ENCODE measurements at places on chromosomes 5 and 9.

DNA sequence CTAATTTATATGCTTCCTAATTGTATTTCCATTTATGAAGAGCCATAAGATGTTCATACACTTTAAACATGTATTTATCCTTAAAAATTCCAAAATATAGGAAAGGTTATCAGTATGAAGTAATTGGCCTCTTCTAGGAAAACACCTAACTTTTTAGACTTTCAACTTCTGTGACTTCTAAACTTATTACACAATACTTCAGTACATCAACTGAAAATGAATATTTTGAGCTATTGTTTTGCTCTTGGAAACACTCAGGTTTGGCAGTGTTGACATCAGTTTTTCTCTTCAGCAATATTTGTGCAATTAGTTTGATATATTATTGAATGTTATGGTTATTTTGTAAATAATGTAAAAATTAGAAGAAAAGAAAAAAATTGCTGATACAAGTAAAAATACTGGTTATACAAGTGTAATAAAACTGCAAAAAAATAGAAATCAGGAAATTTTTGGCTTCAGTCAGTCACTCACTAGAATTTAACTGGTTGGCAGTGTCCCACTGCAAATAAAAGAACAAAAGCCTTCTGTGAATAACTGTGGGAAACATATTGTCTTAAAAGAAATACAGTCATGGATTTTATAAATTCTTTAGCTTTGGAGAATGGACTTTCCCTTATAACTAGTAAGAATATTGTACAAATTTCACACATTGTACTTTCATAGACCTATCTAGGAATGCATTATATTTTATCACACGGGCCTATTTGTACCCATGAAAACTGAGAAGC is 635.9 kb downstream of the TLE1 start:
- DNase-seq: no peak

DNA sequence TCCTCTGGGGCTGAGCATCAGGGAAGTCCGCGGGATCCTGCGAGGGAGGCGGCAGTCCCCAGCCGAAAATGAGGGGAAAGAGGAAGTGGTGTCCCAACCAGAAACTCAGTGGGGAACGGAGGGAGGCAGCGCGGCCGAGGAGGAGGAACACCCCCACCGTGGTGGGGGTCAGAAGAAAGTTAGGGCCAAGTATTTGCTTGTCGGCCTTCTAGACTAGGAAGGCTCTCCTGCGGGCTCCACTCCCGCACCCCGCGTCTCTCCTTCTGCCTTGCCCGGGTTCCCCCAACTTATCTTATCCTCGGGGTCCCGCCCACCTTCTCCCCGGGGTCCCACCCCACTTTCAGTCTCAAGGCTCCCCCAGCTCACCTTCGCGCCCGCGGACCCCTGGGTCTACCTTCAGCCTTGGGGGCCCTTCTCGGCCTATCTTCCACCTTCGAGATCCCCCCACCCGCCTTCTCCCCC is 557 bp upstream of the PHF2 start:
- no peak for DNase-seq

GRCh38 chr5:15367489-15367888 is 132.5 kb upstream of the FBXL7 start:
- no peak for DNase-seq

DNA sequence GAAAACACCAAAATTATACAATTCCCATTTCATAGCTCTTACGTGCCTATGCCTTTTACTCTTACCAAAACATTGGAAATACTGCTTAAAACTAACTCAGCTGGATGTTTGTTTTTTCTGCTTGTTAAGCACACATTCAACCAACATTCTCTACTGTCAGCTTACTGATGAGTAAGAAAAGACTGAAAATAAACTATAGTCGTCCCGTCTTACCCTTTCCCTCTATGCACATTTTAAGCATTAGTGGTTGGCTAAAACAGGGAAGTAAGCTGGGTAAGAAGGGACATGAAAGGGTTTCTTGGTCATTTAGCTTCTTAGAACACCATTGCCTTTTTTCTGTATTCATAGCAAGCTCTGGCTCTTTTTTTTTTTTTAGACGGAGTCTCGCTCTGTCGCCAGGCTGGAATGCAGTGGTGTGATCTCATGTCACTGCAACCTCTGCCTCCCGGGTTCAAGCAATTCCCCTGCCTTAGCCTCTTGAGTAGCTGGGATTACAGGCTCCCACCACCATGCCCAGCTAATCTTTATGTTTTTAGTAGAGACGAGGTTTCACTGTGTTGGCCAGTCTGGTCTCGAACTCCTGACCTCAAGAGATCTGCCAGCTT is 232.1 kb upstream of the PCSK5 start:
- no peak for DNase-seq

GRCh38 chr5:14998491-14998890 is 126.9 kb upstream of the ANKH start:
- DNase-seq: no peak

GRCh38 chr5:131256507-131256823 is 7.4 kb upstream of the CDC42SE2 start:
- DNase-seq: no peak

DNA sequence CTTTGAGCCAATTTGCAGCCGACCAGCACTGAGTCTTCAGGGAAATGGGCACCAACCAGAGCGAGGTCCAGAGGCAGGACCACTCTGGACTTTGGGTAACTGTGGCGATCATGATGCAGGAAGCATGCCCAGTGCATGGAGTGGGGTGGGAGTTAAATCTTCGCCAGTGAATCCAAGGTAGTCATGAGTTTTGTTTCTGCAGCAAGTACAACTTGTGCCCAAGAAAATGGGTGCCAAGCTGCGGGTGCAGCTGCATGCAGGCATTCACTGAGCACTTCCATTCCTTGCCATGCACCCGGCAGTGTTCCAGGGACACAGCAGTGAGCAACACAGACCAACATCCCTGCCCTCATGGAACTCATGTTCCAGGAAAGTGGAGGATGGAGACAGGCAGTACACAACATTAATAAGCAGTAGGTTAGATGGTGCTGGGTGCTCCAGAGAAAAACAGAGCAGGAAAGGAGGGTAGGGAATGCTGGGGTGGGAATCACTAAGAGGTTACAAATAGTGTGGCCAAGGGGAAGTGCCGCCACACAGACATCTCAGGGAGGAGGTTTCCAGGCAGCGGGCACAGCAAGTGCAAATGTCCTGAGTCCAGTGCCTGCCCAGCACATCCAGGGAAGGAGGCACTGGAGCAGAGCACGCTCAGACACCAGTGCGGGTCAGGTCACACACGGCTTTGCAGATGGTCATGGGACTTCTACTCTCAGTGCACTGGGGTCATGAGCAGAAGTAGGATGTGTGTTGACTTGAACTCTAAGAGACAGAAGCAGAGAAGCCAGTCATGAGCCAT is 48.2 kb upstream of the LMX1B start:
- DNase-seq: no peak

- DNase-seq: no peak
Observed at GRCh38 chr5:56564541-56565282, 250.6 kb upstream of the MAP3K1 start.

GRCh38 chr5:2914022-2914661 is 162.7 kb upstream of the IRX2 start:
- DNase-seq: no peak

- no peak for DNase-seq
Observed at GRCh38 chr5:42855811-42856210, 44.1 kb upstream of the SELENOP start.

DNA sequence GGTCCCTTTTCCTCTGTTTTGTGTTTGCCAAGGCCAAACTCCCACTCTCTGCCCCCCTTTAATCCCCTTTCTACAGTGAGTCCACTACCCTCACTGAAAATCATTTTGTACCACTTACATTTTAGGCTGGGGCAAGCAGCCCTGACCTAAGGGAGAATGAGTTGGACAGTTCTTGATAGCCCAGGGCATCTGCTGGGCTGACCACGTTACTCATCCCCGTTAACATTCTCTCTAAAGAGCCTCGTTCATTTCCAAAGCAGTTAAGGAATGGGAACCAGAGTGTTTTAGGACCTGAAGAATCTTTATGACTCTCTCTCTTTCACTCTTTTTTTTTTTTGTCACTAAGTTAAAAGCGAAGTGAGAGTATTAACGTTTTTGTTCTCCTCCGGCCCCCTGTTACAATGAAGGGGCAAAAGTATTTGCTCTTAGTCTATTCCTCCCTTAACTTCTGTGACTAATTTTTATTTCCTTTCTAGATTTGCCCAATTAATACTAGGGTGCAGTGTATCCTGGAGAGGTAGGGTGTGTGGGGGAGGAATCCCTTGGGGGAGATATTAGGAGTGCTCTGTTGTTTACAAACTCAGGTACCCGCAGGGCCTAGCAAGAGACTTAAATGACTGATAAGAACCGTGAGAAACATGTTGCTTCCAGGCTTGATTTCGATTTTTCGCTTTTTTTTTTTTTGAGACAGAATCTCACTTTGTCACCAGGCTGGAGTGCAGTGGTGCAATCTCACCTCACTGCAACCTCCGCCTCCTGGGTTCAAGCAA is 14.7 kb downstream of the GM2A start:
- DNase-seq: no peak

GRCh38 chr5:86970361-86970760 is 297.3 kb upstream of the RASA1 start:
- DNase-seq: no peak

GRCh38 chr9:120904978-120905301 is 21.7 kb downstream of the TRAF1 start:
- DNase-seq: no peak

- DNase-seq: no peak
Observed at GRCh38 chr5:136332223-136333015, 32.9 kb downstream of the TRPC7 start.

GRCh38 chr5:72488756-72489155 is 18.5 kb downstream of the ZNF366 start:
- no peak for DNase-seq

- DNase-seq: no peak
Observed at GRCh38 chr9:33175649-33176325, 8.7 kb upstream of the B4GALT1 start.

- no peak for DNase-seq
Observed at GRCh38 chr9:128420651-128421481, at the start of gene CERCAM. Gene CERCAM (plus strand): TSS chr9:128420857. CDS start chr9:128420878, 21 bp downstream.

GRCh38 chr5:135703016-135703550 is 124.3 kb upstream of the CXCL14 start:
- no peak for DNase-seq

DNA sequence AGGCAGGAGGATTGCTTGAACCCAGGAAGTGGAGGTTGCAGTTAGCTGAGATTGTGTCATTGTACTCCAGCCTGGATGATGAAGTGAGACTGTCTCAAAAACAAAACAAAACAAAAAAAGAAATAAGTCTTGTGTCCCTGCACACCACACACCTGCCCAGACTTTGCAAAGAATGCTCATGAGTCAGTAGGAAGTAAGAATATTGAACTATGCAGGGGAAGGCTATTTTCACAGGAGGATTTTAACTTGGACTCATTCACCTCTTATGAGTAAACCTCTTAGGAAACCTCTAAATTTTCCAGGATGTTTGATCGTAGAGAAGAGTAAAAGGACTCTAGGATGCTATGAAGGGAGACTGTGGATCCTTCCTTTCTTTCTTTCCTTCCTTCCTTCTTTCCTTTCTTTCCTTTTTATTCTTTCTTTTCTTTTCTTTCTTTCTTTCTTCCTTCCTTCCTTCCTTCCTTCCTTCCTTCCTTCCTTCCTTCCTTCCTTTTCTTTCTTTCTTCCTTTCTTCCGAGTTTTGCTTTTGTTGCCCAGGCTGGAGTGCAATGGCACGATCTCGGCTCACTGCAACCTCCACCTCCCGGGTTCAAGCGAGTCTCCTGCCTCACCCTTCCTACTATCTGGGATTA is 96.7 kb upstream of the CLINT1 start:
- no peak for DNase-seq

GRCh38 chr5:176528301-176528700 is 8.9 kb downstream of the RNF44 start:
- DNase-seq: no peak

GRCh38 chr9:126626926-126627233 is 13.2 kb downstream of the LMX1B start:
- DNase-seq: no peak

DNA sequence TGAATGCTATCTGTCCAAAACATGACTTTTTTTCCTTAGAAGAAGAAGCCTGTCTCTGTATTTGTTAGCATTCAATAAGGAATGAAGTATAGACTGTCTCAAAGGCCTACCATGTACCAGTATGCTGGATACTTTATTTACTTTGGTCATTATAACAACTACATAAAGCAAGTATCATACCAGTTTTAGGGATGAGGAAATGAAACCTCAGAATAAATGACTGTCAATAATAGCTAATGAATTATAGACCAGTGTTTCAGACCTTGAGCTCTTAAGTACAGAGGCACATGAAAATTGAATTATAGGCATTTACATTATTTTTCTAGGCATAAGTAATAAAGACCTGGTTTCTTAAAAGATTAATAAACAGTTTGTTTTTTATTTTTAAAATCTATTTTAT is 166.4 kb upstream of the TLX3 start:
- no peak for DNase-seq

DNA sequence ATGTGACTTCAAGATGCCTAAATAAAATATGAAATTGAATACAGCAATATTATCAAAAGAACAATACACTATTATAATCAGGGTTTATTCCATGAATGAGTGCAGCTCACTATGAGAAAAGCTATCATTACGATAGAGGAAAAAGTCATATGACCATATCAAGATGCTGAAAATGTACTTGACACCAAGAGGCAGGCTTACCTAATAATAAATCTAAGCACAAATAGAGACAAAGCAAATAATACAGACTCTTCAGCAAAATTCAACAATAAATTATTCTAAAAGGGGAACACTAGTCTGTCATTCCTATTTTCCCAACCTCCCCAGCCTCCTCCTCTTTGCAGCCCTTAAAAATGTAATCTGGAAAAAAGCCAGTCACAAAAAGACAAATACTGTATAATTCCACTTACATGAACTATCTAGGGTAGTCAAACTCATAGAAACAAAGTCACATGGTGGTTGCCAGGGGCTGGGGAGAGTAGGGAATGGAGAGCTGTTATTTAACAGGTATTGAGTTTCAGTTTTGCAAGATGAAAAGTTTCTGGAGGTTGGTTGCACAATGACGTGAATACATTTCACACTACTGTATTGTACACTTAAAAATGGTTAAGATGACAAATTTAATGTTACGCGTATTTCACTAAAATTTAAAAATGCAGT is 148.4 kb downstream of the NFIB start:
- DNase-seq: no peak

- no peak for DNase-seq
Observed at GRCh38 chr5:139795074-139796001, at the start of gene PSD2. Gene PSD2 (plus strand): TSS chr5:139795808. CDS start chr5:139809441, 13,633 bp downstream.

GRCh38 chr5:143033535-143034250 is 263.5 kb downstream of the ARHGAP26 start:
- no peak for DNase-seq

- DNase-seq: no peak
Observed at GRCh38 chr9:122107291-122107805, 14.2 kb upstream of the TTLL11 start.

- DNase-seq: no peak
Observed at GRCh38 chr5:158126442-158127405, 267.8 kb upstream of the CLINT1 start.

DNA sequence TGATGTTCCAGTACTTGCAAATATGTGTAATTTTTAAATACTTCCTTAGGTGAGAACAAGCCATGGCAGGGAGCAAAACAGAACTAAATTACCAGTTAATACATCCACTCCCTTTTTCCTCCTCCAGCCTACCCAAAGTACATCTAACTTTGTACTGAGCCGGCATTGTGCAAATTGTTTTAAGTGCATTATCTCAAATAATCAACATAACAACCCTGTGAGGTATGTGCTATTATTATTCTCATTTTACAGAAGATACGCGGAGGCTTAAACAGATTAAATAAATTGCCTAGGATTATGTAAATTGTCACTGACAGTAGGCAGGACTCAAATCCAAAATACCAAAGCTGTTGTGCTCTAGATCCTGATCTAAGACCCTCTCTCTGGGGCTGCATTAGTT is 55.5 kb upstream of the KLF4 start:
- no peak for DNase-seq

- DNase-seq: no peak
Observed at GRCh38 chr5:68287976-68288706, 72.6 kb downstream of the PIK3R1 start.
